ENCODE measurements at places on chromosomes 13 and 19.

- DNase-seq, result no peak
Measured at GRCh38 chr13:111343186-111343805, 22.9 kb downstream of the TEX29 start.

GRCh38 chr13:75305059-75305458 is 176.9 kb downstream of the TBC1D4 start:
- no peak for DNase-seq

DNA sequence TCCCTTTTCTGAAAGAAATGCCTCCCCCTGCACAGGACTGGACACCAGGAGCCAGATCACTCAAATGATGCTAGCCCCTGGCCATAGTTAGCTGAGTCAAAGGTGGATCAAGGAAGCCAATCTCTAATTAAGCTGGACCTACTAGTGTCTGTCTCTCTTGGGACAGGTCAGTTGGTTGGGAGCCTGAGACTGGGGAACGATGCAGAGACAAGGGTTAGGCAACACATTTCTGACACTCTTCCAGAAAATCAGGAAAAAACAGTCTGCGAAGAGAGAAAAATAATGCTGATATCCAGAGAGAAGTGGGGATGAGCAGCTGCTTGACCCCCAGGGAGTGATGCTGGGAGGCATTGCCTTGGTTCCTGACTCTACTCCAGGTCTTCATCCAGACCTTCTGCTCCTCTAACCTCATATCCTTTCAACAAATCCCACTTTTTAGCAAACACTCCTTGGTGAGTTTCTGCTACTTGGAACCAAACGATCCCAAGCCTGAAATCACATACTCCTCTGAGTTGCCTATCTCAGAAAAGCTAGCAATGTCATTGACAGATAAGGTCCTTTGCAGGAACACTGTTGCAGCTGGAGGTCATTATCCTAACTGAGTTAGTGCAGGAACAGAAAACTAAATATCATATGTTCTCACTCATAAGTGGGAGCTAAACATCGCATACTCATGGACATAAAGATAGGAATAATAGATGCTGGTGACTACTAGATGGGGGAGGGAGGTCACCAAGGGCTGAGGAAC is 369.7 kb downstream of the COG6 start:
- no peak for DNase-seq

GRCh38 chr19:50002386-50002960 is 22.7 kb downstream of the VRK3 start:
- no peak for DNase-seq

GRCh38 chr19:18903156-18904037 is 7.4 kb upstream of the CERS1 start:
- no peak for DNase-seq

GRCh38 chr19:40721936-40722661 is 5.2 kb downstream of the ITPKC start:
- DNase-seq, result no peak

DNA sequence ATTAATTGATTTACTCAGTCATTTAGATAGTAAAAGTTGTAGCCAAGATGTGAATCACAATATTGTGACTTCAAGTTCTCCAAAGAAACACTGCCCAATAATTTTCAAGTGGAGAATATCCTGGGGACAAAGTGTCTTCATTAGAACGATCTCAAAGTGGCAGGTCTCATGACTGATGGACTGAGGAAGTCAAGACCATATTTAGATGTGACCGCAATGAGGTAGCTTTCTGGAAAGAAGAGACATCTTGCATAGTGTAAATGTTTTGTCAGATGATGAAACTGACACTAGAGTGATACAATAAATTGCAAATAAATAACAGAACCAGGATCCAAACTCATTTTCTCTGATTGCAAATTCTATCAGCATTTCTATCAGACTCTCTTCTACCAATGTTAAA is 1476.9 kb downstream of the EFNB2 start:
- DNase-seq, result no peak

DNA sequence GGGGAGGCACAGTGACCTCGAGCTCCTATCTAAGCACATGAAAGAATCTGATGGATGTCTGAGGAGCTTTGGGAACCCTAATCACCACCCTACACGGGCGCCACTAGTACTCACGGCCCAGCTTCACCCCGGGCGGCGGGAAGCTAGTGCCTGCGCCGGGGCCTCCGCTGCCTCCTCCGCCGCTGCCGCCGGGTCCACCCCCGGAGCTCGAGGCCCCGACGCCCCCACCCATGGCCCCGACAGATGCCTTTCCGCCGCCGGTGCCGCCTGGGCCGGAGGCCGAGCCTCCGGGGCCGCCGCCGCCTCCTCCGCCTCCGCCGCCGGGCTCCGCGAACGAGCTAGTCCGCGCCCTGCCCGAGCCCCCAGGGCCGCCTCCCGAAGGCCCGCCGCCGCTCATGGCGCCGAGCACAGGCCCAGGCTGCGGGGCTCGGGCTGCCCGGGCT is 312 bp downstream of the GSK3A start:
- no peak for DNase-seq

- peak; percentile 65 for DNase-seq
Measured at GRCh38 chr19:19860756-19861390, 4.8 kb upstream of the ZNF253 start.

GRCh38 chr19:2779121-2779740 is 3.8 kb downstream of the SGTA start:
- DNase-seq, result no peak

Measured in iPS DF 19.7 (cell line).